ENCODE measurements at places on chromosomes 16 and 17.

GRCh38 chr16:57102888-57103851 is 10.8 kb downstream of the CPNE2 start:
- DNase-seq = no peak

GRCh38 chr16:89708481-89708931 is 7.0 kb upstream of the SPATA2L start:
- DNase-seq = no peak

DNA sequence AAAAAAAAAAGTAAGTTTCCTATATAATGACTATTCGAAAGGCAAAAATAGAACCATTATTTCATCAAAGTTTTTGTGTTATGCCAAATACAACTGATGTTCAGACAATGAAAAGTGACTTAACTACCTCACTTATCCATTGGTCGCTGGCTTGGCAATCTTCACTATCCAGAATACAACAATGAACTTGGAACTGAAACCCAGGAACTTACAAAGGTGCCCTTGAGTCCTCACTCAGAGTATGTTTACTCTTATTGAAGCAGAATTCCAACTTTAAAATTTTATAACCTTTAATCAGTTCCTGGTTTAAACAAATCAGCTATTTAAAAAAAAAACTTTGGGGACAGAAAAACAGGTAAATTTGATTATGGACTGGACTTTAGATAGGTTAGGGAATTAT is 34.1 kb downstream of the HELZ start:
- no peak for DNase-seq

- DNase-seq = no peak
These were observed 73.6 kb downstream of the IL21R start for GRCh38 chr16:27475561-27475960.

DNA sequence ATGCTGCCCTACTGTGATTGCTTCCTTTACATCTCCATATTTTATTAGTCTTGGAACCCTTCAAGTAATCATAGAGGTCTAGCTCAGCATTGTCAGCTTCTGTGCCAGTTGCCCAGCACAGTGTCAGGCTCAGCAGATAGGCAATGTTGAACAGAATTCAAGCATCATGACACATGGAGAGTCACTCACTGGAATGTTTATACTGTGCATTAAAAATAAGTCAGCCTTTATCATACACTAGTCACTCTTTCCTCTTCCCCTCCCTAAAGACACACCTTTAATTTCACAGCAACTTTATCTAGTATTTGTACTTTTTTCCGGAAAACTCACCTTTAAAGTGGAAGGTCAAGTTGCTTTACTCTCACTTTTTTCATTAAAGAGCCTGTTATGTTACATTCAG is 253.8 kb upstream of the CDH11 start:
- no peak for DNase-seq

DNA sequence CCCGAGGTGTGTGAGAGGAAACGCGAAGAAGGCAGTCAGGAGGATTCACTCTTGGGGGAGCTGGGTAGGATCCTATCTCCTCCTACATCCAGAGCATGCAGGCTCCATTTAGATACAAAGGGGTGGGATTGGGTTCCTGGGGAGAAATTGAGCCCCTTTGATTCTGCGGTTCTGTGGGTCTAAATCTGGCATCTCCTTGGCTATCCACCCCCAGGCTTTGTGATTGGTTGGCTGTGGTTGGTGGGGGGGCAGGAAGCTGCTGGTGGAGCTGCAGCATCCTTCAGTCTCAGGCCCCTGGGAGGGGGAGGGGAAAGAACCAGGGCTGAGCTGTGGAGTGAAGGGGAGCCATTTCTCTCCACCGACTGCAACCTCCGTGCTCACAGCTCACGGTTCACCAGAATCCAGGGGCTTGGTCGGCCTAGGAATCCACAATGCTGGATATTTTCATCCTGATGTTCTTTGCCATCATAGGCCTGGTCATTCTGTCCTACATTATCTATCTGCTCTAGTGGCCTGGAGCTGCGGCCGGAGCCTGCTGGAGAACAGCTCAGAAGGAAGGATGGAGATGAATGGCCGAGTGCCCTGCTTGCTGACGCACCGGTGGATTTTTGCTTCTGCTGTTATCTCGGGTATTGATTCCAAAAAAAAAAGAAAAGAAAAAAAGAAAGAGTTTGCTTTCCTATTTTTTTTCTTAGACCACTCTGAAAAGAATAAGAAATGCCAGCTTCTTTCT is at the start of gene LASP1NB:
Gene LASP1NB (plus strand): TSS at position 352 of the 733 bp plus-strand sequence.
- no peak for DNase-seq

DNA sequence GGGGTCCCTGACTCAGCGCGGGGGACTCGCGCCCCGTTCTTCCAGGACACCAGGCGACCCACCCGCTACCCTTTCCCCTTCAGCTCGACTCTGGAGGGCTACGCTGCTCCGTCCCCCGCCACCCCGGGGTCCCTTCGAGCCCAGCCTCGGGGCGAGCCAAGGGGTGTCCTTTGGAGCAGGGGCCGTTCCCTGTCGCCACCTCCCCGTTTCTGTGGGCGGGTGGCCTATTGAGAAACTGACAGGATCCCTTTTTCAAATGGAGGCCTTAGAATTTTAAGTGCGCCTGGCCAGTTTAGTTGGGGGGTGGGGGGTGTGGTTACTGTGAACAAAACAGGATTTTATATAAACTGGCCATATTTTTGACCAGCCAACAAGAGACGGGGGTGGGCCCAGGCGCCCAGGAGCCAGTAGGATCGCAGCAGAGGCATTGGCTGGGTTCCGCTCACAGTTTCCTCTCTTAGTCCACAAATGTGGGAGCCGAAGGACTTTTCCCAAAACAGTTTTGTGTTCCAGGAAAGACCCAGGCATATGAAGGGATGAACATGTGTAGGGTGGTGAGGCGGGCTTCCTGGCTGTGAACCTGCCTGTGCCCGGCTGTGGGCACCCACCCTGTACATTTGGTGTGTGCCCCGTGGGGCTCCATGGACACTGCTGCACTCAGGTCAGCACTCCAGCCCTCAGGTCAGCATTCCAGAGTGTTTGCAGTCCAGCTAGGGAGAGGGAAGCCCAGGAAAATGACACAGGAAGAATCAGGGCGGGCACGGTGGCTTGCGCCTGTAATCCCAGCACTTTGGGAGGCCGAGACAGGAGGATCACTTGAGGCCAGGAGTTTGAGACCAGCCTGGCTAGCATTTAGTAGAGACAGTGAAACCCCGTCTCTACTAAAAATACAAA is 722 bp upstream of the TIMP2 start:
- DNase-seq = no peak

- DNase-seq = no peak
These were observed 3.3 kb downstream of the SMIM5 start for GRCh38 chr17:75636381-75637142.

- DNase-seq = no peak
These were observed 45.0 kb downstream of the KANSL1 start for GRCh38 chr17:46148247-46148646.

DNA sequence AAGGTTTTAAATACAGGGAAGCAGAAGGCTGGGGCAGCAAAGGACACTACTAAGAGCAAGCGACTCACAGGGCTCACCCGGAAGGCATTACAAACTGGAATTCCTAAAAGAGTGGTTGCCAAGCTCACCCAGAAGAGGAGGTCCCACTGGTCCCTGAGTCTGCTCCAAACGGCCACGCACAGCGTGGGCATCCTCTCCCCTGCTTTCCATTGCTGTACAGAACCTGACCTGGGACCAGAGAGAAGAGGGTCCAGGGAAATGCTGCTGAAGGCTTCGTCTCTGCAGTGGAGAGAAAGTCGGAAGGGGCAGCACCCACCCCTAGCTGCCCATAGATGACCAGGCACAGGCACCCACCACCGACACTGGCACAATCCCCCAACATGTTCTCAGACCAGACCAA is 67.2 kb downstream of the ADCY9 start:
- DNase-seq = no peak
